ENCODE measurements at places on chromosomes 13 and 19.

DNA sequence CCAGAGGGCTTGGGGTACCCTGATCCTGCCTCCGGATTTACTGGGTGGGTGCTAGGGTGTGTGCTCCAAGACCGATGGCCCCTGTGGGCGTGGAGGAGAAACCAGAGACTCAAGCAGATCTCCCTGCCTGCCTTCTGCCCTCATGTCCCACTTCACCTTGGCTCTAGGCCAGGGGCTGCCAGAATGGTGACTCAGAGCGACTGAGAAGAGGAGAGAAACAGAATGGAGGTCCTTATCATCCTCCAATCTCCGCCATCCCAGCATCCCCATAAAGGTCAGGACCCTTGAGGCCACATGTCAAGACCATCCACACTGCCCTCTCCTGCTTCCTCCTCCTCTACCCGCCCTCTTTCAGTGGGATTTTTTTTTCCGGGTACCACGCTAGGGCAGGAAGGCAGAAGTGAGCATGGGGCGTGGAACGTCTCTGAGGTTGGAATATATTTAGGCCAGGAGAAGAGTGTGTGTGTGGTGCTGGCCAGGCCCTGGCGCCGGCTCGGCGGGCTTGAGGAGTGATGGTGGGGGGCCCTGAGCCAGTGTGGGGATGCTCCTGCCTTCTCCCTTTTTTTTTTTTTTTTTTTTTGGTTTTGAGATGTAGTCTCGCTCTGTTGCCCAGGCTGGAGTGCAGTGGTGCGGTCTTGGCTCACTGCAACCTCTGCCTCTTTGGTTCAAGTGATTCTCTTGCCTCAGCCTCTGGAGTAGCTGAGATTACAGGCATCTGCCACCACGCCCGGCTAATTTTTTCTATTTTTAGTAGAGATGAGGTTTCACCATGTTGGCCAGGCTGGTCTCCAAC, 22.3 kb downstream of the IER2 start:
- H3K27me3 ChIP-seq = no peaks in the 10 kb centered on the region
- DNase-seq = peak; percentile 80
- peak overlapping the region; percentile 35 for H3K27ac ChIP-seq
- no peak overlapping the region for H3K4me3 ChIP-seq

- no peaks in the 10 kb centered on the region for H3K4me1 ChIP-seq
- H3K27me3 ChIP-seq = peaks cover 42% of the 10 kb centered on the region
- no peak overlapping the region for H3K27ac ChIP-seq
- no peak overlapping the region for H3K4me3 ChIP-seq
- no peaks in the 10 kb centered on the region for H3K36me3 ChIP-seq
These were observed 6.8 kb upstream of the ACP7 start for GRCh38 chr19:39077323-39077722.

GRCh38 chr19:35545001-35545854, at the start of gene TMEM147:
TSS of gene TMEM147 (plus strand) at chr19:35545626. CDS start at chr19:35545740, 114 bp downstream.
- no peaks in the 10 kb centered on the region for H3K36me3 ChIP-seq
- H3K4me3 ChIP-seq = peak within 1 kb of the TSS; percentile 58
- peak; percentile 90 for DNase-seq
- peak within 1 kb of the TSS; percentile 7 for H3K27ac ChIP-seq
- peaks cover 3% of the 10 kb centered on the region for H3K4me1 ChIP-seq

- peaks cover 44% of the 10 kb centered on the region for H3K4me1 ChIP-seq
- no peak overlapping the region for H3K4me3 ChIP-seq
- H3K36me3 ChIP-seq = no peaks in the 10 kb centered on the region
- DNase-seq = no peak
These were observed 24.2 kb downstream of the SIAH3 start for GRCh38 chr13:45827318-45827717.

- H3K27ac ChIP-seq = no peak overlapping the region
- no peaks in the 10 kb centered on the region for H3K27me3 ChIP-seq
- DNase-seq = no peak
These were observed 6.7 kb downstream of the ZNF525 start for GRCh38 chr19:53372196-53372595.

DNA sequence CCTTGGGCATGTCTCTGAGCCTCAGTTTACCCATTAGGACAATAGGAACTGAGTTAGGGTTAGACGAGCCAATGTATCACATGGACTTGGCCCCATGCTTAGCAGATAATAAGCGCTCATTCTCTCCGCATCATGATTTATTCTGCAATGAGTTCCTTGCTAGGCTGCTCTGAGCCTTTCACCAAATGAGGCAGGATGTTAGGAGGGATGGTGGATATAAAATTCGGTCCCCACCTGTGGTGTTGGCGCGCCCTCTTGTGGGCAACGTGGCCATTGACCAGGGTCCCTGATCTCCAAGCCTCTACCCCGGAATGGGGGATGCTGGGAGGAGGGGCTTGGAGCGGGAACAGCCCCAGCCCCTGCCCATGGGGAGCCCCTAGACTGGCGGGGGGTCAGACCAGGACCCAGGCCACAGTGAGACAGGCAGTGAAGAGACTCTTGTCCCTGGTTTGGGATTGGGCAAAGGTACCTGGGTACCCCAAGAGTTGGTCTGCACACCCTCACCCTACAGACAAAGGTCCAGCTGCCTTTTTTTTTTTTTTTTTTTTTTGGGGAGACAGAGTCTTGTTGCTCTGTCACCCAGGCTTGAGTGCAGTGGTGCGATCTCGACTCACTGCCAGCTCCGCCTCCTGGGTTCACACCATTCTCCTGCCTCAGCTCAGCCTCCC, 43.9 kb downstream of the CERS4 start:
- no peaks in the 10 kb centered on the region for H3K4me1 ChIP-seq
- peaks cover 14% of the 10 kb centered on the region for H3K36me3 ChIP-seq
- no peak overlapping the region for H3K4me3 ChIP-seq
- peak; percentile 88 for DNase-seq

- H3K27me3 ChIP-seq = no peaks in the 10 kb centered on the region
- DNase-seq = peak; percentile 8
- H3K27ac ChIP-seq = no peak overlapping the region
- H3K4me3 ChIP-seq = no peak overlapping the region
These were observed 56.2 kb upstream of the RFC3 start for GRCh38 chr13:33761740-33762139.

GRCh38 chr13:89891416-89891815, 1456.1 kb upstream of the MIR17HG start:
- H3K27ac ChIP-seq = no peak overlapping the region
- no peak for DNase-seq
- H3K27me3 ChIP-seq = no peaks in the 10 kb centered on the region
- H3K4me3 ChIP-seq = no peak overlapping the region
- H3K36me3 ChIP-seq = no peaks in the 10 kb centered on the region

DNA sequence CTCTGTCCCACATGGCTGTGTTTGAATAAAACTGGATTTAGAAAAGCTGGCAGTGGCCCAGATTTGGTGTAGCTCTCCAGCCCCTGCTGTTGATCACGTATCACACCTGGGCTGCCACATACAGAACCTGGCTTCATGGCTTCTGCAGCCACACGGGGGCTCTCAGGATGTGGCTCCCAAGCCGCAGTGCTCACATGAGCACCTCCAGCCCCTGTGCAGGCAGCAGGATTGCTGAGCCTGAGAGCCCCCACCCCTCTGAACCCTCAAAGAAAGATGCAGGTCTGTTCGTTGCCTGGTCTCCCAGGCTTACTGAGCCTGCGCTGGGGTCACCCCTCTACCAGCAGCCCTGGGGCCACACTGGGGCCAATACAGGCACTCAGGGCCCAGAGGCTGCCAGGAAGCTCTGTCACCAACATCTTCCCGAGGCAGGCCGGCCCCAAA, 2.7 kb downstream of the PLEKHF1 start:
- H3K4me3 ChIP-seq = no peak overlapping the region
- no peak for DNase-seq
- peaks cover 11% of the 10 kb centered on the region for H3K4me1 ChIP-seq
- H3K27me3 ChIP-seq = no peaks in the 10 kb centered on the region
- H3K36me3 ChIP-seq = no peaks in the 10 kb centered on the region
- H3K27ac ChIP-seq = no peak overlapping the region

GRCh38 chr13:28463481-28463880, 31.4 kb downstream of the FLT1 start:
- H3K4me3 ChIP-seq = no peak overlapping the region
- H3K36me3 ChIP-seq = no peaks in the 10 kb centered on the region
- H3K4me1 ChIP-seq = peaks cover 2% of the 10 kb centered on the region
- H3K27me3 ChIP-seq = no peaks in the 10 kb centered on the region
- no peak for DNase-seq

DNA sequence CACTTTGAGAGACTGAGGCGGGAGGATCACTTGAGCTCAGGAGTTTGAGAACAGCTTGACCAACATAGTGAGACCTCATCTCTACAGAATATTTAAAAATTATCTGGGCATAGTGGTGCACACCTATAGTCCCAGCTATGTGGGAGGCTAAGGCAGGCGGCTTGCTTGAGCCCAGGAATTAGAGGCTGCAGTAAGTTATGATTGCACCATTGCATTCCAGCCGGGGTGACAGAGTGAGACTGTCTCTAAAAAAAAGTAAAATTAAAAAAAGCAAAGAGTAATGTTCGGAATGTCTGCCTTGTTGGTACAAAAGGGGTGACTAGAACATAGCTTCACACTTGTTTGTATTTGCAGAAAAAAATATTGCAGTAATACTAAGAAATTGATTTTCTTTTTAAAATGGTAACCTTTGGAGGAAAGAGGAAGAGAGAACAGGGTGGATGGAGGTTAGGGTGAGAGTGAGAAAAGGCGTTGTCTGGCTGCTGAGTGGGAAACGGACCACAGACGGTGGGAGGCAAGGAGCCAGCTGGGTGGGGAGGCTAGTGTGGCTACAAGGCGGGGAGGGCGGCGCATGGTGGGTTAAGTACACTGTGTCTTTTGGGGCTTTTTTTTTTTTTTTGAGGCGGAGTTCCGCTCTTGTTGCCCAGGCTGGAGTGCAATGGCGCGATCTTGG, 10.2 kb downstream of the PPP1R14A start:
- no peak overlapping the region for H3K4me3 ChIP-seq
- H3K27me3 ChIP-seq = no peaks in the 10 kb centered on the region
- peaks cover 3% of the 10 kb centered on the region for H3K4me1 ChIP-seq
- H3K36me3 ChIP-seq = no peaks in the 10 kb centered on the region

GRCh38 chr19:40718774-40719391, 2.0 kb downstream of the ITPKC start:
- no peaks in the 10 kb centered on the region for H3K27me3 ChIP-seq
- H3K4me3 ChIP-seq = peak overlapping the region; percentile 66
- H3K36me3 ChIP-seq = no peaks in the 10 kb centered on the region
- H3K27ac ChIP-seq = peak overlapping the region; percentile 95

GRCh38 chr13:97194479-97194878, 27.7 kb upstream of the MBNL2 start:
- no peak overlapping the region for H3K27ac ChIP-seq
- DNase-seq = no peak
- no peaks in the 10 kb centered on the region for H3K36me3 ChIP-seq
- no peaks in the 10 kb centered on the region for H3K4me1 ChIP-seq
- no peaks in the 10 kb centered on the region for H3K27me3 ChIP-seq
- H3K4me3 ChIP-seq = no peak overlapping the region

- H3K27ac ChIP-seq = peak overlapping the region; percentile 94
- no peak for DNase-seq
- no peak overlapping the region for H3K4me3 ChIP-seq
- H3K4me1 ChIP-seq = peaks cover 9% of the 10 kb centered on the region
These were observed 18.9 kb upstream of the LRP3 start for GRCh38 chr19:33175156-33175782.

DNA sequence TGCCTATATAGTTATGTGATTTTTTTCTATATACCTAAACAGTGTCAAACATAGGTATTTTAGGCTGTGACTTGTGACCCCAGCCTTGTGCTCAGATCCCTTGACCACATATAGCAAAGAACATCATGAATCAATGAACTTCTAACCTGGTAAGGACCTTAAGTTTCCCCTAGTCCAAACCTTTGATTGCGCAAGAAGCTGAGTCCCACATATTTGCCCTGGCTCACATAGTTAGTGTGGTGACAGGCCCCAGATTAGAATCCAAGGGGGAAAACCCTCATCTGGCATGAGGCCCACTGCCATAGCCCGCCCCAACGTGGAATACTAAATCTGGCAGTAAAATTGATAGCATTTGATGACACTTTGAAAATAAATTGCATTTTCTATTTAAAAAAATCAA, 171.8 kb downstream of the MZT1 start:
- H3K36me3 ChIP-seq = no peaks in the 10 kb centered on the region
- no peak overlapping the region for H3K27ac ChIP-seq
- no peak overlapping the region for H3K4me3 ChIP-seq

GRCh38 chr19:4914736-4915501, 5.6 kb downstream of the UHRF1 start:
- no peaks in the 10 kb centered on the region for H3K27me3 ChIP-seq
- no peak overlapping the region for H3K27ac ChIP-seq
- no peak overlapping the region for H3K4me3 ChIP-seq
- peak; percentile 74 for DNase-seq

DNA sequence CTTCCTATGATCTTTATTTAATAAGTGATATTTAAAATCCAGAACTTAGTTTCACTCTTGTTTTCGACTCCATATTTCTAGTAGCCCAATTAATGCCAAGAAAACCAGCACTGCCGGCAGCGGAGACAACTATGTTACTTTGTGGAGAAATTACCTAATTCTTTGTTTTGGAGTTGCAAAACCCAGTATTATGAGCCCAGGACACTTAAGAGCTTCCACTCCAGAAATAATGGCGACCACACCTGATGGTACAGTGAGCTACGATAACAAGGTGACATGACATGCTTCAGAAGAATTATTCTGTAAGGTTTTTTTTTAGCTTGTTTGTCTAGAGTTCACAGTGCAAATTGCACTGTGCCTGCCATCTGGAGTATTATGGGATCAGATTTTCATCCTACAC, 136.4 kb downstream of the ZAR1L start:
- no peak overlapping the region for H3K4me3 ChIP-seq
- no peaks in the 10 kb centered on the region for H3K36me3 ChIP-seq
- no peaks in the 10 kb centered on the region for H3K27me3 ChIP-seq
- H3K4me1 ChIP-seq = peaks cover 8% of the 10 kb centered on the region

DNA sequence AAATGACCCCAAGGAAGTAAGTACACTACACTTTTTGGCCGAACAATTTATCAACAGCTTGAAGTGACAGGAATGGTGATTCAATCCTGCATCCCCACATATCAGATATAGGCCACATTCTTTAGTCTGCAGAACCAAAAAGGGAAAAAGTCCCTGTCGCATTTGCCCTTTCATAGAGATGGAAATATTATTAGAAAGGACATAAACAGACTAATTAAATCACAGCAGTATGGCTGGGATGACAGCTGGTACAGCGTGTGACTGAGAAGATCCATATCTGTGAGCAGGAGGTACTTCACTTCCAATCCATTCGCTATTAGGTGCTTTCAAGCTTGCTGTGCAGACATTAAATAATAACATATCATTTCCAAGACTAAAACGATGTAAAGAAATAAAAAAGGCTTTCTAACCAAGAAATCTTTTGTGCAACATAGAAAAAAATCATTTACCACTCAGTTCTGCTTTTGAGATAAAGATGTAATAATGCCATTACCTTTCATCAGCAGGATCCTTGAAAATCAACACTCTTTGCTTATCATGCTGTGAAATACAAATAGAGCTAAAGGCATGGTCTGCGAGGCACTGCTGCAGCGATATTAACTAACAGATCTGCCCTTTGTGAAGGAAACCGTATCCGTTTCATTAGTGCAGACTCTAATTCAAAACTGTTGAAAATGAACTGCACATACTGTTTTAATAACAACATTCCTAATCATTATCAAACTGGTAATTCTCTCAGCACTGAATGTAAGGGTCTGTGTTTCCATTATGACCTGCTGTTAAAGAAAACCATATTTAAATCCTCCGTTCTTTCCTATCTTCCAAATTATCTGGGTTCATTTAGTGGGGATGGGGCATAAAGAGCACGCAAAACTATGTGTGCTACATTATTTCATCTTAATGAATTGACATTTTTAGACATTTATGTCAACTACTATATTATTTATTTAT, 245.6 kb downstream of the DACH1 start:
- peak overlapping the region; percentile 3 for H3K27ac ChIP-seq
